ENCODE measurements at places on chromosomes 11 and 22.

DNA sequence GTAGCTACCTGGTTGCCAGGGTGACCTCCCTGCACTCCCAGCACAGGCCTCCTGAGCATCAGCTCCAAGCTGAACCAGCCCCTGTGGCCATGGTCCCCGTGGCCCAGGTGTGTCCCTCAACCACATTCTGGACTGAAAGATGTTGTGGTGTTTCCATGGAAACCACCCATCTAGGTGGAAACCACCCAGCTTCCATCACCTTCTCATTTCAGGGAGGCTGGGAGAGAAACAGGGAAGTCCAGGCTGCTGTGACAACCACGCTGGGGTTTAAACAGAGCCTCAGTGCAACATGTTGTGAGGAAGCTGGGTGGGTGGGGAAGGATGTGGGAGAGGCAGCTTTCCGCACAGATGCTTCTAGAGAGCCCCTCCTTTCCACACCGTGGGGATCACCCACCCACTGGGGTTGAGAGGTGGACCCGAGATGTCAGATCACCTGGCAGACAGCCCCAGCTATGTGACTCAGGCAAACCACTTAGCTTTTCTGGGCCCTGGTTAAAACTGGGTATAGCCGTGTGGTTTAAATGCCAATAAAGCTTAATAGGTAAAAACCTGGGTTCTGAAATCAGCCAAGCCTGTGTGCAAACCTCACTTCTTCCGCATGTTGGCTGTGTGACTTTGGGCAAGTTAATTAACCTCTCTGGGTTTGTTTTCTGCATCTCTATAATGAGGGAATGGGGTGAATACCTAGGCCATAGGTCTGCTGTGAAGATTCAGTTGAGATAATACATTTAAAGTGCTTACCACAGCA lies 46.4 kb downstream of the CD82 start:
- no peak for DNase-seq

- peak; percentile 72 for DNase-seq
These were observed 49.4 kb downstream of the FLRT1 start for GRCh38 chr11:64084951-64085710.

DNA sequence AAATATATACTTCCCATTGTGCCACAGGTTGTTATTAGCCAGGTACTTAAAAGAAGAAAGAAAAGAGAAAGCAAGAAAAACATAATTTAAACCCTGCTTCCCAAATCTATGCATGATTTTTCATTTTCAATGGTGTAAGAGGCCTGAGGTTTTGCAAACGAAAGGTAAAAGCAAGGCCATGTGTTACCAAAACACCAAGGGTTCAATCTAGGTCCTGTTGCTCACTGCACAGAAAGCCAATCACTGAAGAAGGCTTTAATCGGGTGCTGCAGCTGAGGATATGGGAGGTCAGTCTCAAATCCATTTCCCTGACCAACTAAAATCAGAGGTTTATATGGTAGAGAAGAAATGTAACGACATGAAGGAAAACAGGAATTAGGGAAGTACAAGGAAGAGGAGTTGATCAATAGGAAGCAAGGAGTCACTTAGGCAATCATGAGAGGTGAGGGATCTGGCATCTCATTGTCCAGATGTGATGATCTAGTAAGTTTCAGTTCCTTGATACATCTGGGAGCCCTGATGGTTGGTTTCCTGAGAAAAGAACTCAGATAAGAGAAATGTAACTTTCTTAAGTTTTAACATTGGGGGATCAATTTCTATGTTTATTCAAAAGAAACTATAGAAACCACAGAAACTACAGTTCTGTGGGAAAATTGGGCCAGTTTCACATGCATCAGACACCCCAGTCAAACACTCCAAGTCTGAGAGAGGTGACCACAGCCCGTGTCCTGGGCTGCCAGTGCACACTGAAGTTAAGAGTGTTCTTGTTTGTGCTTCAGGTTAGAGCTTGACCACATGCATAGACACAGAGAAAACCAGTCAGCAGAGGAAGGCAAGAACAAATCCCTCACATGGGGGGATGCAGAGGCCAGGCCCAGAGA lies 18.1 kb upstream of the DKK3 start:
- no peak for DNase-seq

DNA sequence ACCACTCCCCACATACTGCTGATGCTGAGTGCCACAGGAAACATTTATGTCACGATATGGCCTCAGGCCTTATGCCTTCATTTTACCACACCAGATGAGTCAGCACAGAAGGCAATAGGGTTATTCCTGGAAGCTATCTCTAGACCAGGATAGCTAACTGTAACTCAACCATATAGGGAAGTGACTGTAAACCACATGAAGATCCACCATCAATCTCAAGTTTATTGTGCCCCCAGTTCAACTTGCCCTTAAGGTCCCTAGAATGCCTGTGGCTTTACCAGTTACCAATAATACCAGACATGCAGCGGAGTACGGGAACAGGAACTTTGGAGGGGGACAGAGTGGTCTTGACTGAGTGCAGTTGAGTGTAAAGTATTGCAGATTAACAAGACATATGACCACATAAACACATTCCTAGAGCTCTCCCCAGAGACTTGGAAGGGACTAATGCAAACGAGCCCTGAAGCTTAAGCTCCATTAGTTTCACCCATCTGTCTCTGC lies 180.9 kb downstream of the KIF18A start:
- no peak for DNase-seq

- DNase-seq: no peak
These were observed 20.0 kb downstream of the SYT13 start for GRCh38 chr11:45265969-45266675.

DNA sequence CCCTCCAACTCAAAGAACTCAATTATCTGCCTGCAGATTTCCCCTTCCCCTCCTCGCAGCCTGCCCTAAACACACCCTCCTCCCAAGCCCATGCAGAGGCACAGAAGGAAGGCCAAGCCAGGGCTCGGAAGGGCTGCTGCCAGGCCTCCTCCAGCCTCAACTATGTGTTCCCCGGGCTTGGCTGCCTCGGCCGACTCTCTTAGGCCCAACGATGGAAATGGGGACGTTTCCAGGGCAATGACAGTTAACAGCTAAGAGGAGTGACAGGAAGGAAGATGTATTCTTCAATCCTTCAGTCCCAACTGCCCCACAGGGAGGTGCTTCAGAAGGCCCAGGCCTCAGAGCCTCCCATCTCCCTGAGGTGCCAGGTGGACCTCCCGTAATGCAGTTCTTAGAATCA lies 104.0 kb upstream of the AKIP1 start:
- DNase-seq: no peak

DNA sequence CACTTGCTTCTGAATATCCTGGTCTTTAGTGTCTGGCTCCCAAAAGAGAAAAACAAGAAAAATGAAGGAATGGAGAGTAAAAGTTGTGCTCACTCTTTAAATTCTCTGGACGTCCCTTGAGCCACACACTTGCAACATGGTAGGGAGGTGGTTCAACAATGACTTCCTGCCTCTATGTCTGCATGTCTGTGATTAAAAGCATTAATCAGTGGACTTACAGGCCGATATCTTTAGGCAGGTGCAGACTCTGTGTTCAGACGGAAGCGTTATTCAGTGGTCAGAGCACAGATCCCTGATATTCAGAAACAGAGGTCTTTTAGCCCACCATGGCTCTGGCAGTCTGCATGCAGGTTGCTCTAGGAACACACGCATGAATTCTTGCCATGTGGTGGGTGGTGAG lies 1920.0 kb upstream of the RAG2 start:
- no peak for DNase-seq

GRCh38 chr22:25704701-25705100 lies 37.3 kb upstream of the MYO18B start:
- no peak for DNase-seq

GRCh38 chr11:76781046-76781801 lies 1.9 kb upstream of the TSKU start:
- no peak for DNase-seq
